Activated CD8-positive, alpha-beta memory T cell treated with anti-CD3 and anti-CD28 coated beads, Interleukin-2, amount 10 ng/mL, durations not matched to agents 7 days and 5 days (primary cell): ENCODE measurements at places on chromosomes 7 and 10. TPM values are rescaled to one million over a fixed set of nuclear protein-coding genes. Genes with fewer than 3 reads are reported as not detected.
A peak's percentile ranks its signal among the peaks of the same experiment; 100 is the strongest.

- peaks cover 71% of the 10 kb centered on the region for H3K36me3 ChIP-seq
- H3K4me1 ChIP-seq: peaks cover 56% of the 10 kb centered on the region
- no peak for DNase-seq
- peak overlapping the region; percentile 24 for H3K27ac ChIP-seq
These were observed 57.8 kb downstream of the COA1 start for GRCh38 chr7:43671521-43671920.

DNA sequence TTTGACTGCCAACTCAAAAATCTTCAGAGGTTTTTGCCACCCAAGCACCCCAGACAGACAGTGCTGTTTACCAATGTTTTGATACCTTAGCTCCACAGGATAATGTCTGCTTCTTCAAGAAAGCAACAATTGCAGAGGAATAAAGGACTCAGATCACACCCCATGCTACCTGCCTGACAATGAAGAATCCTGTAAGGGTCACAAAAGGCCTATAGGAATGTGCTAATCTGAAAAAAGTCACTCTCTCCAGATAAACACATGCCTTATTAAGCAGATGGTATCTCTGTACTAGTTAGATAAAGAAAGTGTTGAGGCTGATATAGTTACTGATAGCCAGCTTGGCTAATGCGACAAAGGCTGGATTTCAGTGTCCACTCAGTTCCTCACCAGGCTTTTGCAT, 1076.7 kb upstream of the SORCS1 start:
- no peaks in the 10 kb centered on the region for H3K27me3 ChIP-seq
- H3K4me3 ChIP-seq: no peak overlapping the region
- no peak for DNase-seq
- no peaks in the 10 kb centered on the region for H3K4me1 ChIP-seq
- H3K36me3 ChIP-seq: no peaks in the 10 kb centered on the region
- no peak overlapping the region for H3K27ac ChIP-seq

- no peaks in the 10 kb centered on the region for H3K36me3 ChIP-seq
- no peaks in the 10 kb centered on the region for H3K4me1 ChIP-seq
- no peak overlapping the region for H3K4me3 ChIP-seq
- H3K27me3 ChIP-seq: peaks cover 7% of the 10 kb centered on the region
- DNase-seq: no peak
These were observed 67.5 kb downstream of the CHST15 start for GRCh38 chr10:124025660-124026588.

GRCh38 chr10:33193701-33194521, 140.6 kb downstream of the NRP1 start:
- H3K27me3 ChIP-seq: peaks cover 27% of the 10 kb centered on the region
- H3K27ac ChIP-seq: no peak overlapping the region
- no peaks in the 10 kb centered on the region for H3K36me3 ChIP-seq

- no peaks in the 10 kb centered on the region for H3K36me3 ChIP-seq
- no peak overlapping the region for H3K27ac ChIP-seq
- peaks cover 15% of the 10 kb centered on the region for H3K4me1 ChIP-seq
- H3K4me3 ChIP-seq: no peak overlapping the region
- no peaks in the 10 kb centered on the region for H3K27me3 ChIP-seq
- DNase-seq: no peak
These were observed 103.8 kb downstream of the NKX6-2 start for GRCh38 chr10:132681858-132682755.

GRCh38 chr7:20354610-20355528, 24.2 kb downstream of the ITGB8 start:
- H3K4me1 ChIP-seq: no peaks in the 10 kb centered on the region
- no peaks in the 10 kb centered on the region for H3K36me3 ChIP-seq
- no peak overlapping the region for H3K27ac ChIP-seq
- H3K27me3 ChIP-seq: no peaks in the 10 kb centered on the region
- no peak for DNase-seq
- no peak overlapping the region for H3K4me3 ChIP-seq

GRCh38 chr7:29851487-29851886, 45.2 kb downstream of the WIPF3 start:
- H3K27me3 ChIP-seq: peaks cover 33% of the 10 kb centered on the region
- H3K27ac ChIP-seq: no peak overlapping the region
- no peaks in the 10 kb centered on the region for H3K4me1 ChIP-seq
- no peak for DNase-seq

DNA sequence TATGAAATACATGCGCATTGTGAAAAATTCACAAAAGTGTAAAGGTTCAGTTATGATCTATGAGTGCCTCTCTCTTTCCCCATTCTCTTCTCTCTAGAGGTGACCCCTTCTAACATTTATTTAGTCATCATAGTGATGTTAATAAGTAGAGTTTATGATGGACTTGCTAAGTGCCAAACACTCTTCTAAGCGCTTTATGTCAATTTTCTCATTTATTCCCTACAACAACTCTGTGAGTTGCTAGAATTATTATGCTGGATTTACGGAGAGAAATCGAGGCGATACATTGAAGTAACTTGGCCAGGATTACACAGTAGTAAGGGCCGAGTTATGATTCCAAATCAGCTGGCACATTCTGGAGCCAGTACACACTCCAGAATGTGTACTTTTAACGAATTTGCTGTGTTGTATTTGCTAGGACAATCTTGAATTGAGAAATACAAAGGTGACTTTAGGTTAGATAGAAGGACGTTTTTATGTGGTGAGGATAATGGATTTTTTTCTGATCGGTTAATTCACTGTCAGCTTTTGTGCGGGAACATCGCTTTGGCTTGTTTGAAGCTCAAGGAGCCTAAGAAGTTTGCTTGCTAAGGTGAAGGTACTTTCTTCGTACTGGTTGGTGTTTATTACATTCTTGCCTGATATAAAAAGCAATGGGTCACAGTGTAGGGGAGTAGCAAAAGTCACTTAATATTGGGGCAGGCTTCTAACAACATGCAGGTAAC, 1.4 kb downstream of the ATRNL1 start:
- H3K4me1 ChIP-seq: peaks cover 10% of the 10 kb centered on the region
- H3K27ac ChIP-seq: no peak overlapping the region
- no peak for DNase-seq
- no peaks in the 10 kb centered on the region for H3K36me3 ChIP-seq

- no peaks in the 10 kb centered on the region for H3K4me1 ChIP-seq
- no peaks in the 10 kb centered on the region for H3K36me3 ChIP-seq
- no peak overlapping the region for H3K27ac ChIP-seq
- peaks cover 34% of the 10 kb centered on the region for H3K27me3 ChIP-seq
- DNase-seq: no peak
These were observed 102.6 kb upstream of the HABP2 start for GRCh38 chr10:113450046-113450804.

DNA sequence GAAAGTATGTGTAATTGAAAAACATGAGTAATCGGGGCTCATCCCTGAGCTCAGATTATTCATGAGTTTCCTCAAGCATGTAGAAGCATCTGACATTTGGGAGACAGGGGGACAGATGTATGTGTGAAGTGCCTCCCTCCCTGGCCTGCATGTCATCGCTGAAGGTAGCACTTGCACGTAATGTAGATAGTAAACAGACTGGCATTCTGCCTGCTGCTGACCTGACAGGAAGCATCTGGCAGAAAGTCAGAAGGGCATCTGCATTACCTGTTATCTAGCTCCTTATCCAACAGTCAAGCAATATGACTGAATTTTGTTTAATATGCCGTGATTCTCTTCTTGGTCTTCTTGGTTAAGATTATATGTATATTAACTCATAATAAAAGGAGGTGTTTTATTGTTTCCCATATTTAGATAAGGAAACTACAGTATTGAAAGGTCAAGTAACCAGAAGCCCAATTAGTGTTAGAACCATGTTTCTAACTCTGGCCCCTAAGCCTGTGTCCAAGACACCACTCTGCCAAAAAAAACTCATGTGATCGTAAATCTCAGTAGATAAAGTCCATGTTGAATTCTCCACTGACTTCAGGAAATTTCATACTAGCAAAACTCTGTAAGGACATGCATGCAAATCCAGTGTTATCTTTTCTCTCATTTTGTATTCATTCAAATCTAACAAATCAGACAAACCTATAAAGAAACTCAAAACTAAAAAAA, 918.1 kb upstream of the MBL2 start:
- no peaks in the 10 kb centered on the region for H3K36me3 ChIP-seq
- DNase-seq: no peak
- H3K4me3 ChIP-seq: no peak overlapping the region

- H3K27ac ChIP-seq: no peak overlapping the region
- no peaks in the 10 kb centered on the region for H3K36me3 ChIP-seq
- H3K4me1 ChIP-seq: no peaks in the 10 kb centered on the region
- H3K27me3 ChIP-seq: no peaks in the 10 kb centered on the region
These were observed 114.7 kb upstream of the ANKRD30A start for GRCh38 chr10:37010741-37011140.

DNA sequence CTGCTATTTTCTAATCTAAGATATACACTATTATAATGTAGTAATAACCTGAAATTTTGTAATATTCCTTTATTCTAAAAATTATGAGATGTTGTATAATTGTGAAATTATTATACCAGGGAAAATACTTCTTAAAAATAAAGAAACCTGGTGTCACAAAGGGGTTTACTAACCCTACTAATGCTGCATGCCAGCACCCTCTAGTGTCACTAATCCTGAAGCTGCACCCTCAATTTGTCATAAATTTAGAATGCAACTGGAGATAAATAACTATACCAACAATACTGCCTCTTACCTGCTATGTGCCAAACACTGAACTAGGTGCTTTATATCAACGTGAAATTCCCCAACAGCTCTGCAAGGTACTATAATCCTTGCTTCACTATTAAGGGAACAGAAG, 30.8 kb downstream of the TM9SF3 start:
- no peaks in the 10 kb centered on the region for H3K27me3 ChIP-seq
- no peak for DNase-seq
- H3K4me1 ChIP-seq: no peaks in the 10 kb centered on the region
- H3K4me3 ChIP-seq: no peak overlapping the region
- peaks cover 25% of the 10 kb centered on the region for H3K36me3 ChIP-seq
- no peak overlapping the region for H3K27ac ChIP-seq

DNA sequence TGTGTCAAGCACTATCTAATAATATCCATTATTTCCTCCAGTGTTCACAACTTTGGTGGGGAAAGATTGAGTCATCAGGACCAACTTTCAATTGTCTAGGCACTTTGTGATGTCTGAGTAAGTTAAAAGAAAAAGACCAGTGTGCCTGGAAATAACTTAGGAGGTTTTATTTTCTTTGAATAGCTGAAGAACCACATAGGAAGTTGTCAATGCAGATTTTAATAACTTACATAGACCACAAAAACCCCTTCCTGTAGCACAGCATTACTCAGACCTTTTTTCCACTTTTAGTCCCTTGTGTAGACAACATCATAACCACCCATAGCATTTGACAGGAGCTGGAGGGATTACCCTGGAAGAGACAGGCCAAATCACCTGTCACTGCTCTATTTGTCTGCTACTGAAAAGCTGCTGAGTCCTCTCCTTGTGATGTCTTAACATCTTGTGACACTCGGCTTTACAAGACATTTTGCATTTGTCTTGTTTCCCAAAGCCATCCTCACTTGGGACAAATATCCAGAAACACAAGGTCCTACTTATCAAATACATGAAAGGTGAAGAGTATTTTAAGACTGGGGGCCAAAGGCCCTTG, 241.5 kb upstream of the PTER start:
- peaks cover 8% of the 10 kb centered on the region for H3K27me3 ChIP-seq
- H3K4me3 ChIP-seq: no peak overlapping the region
- H3K36me3 ChIP-seq: peaks cover 12% of the 10 kb centered on the region

- peaks cover 24% of the 10 kb centered on the region for H3K4me1 ChIP-seq
- peaks cover 31% of the 10 kb centered on the region for H3K36me3 ChIP-seq
- peak overlapping the region; percentile 57 for H3K27ac ChIP-seq
- H3K4me3 ChIP-seq: peak overlapping the region; percentile 50
- no peaks in the 10 kb centered on the region for H3K27me3 ChIP-seq
- DNase-seq: peak; percentile 46
These were observed 73.8 kb downstream of the SHOC2 start for GRCh38 chr10:110993024-110993693.

DNA sequence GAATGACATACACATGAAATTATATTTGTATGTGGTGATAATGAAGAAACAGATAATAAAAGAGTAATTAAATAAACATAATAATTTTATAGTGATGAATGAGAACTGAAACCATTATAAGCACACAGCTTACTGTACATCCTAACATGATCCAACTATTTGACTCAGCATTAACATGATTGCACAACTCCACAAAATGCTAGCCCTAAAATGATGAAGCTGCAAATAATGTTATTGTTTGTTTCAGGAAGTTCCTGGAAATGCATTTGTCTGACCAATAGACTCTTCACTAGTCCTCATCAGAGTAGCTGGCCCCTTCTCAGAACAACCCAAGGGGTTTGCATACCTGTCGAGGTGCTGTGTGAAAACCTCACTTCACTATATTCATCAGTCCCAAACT, 115.5 kb downstream of the RTKN2 start:
- H3K27me3 ChIP-seq: no peaks in the 10 kb centered on the region
- H3K4me1 ChIP-seq: peaks cover 2% of the 10 kb centered on the region
- H3K4me3 ChIP-seq: no peak overlapping the region
- peaks cover 13% of the 10 kb centered on the region for H3K36me3 ChIP-seq
- H3K27ac ChIP-seq: no peak overlapping the region
- DNase-seq: no peak

- peaks cover 18% of the 10 kb centered on the region for H3K4me1 ChIP-seq
- H3K27ac ChIP-seq: peak overlapping the region; percentile 64
- DNase-seq: peak; percentile 33
- H3K36me3 ChIP-seq: no peaks in the 10 kb centered on the region
These were observed 96.0 kb downstream of the HTR5A start for GRCh38 chr7:155166108-155166507.

GRCh38 chr7:134134004-134134403, 6.9 kb downstream of the LRGUK start:
- no peak overlapping the region for H3K27ac ChIP-seq
- H3K36me3 ChIP-seq: no peaks in the 10 kb centered on the region
- DNase-seq: no peak
- H3K4me3 ChIP-seq: no peak overlapping the region
- no peaks in the 10 kb centered on the region for H3K4me1 ChIP-seq
- H3K27me3 ChIP-seq: peaks cover 23% of the 10 kb centered on the region

- H3K27me3 ChIP-seq: no peaks in the 10 kb centered on the region
- DNase-seq: no peak
- H3K36me3 ChIP-seq: peaks cover 21% of the 10 kb centered on the region
- H3K4me1 ChIP-seq: peaks cover 10% of the 10 kb centered on the region
- no peak overlapping the region for H3K4me3 ChIP-seq
- no peak overlapping the region for H3K27ac ChIP-seq
These were observed 48.6 kb upstream of the DLG5 start for GRCh38 chr10:77975086-77975666.

- H3K27me3 ChIP-seq: no peaks in the 10 kb centered on the region
- no peaks in the 10 kb centered on the region for H3K36me3 ChIP-seq
- no peaks in the 10 kb centered on the region for H3K4me1 ChIP-seq
- H3K27ac ChIP-seq: no peak overlapping the region
- no peak overlapping the region for H3K4me3 ChIP-seq
These were observed 285.7 kb downstream of the CRPPA start for GRCh38 chr7:16135658-16136057.

- peaks cover 9% of the 10 kb centered on the region for H3K4me1 ChIP-seq
- DNase-seq: no peak
- H3K4me3 ChIP-seq: no peak overlapping the region
- peaks cover 5% of the 10 kb centered on the region for H3K36me3 ChIP-seq
- H3K27ac ChIP-seq: no peak overlapping the region
These were observed 2.7 kb upstream of the UNCX start for GRCh38 chr7:1229956-1230355.

Gene NKX1-2
- total RNA-seq: not detected

Gene CYP3A4
- not detected for total RNA-seq

Gene MRLN
- not detected for total RNA-seq

Gene TRIM50
- total RNA-seq: not detected

Gene ASAH2B
- 5.1 TPM for total RNA-seq
